ENCODE measurements at places on chromosomes 1 and 21.

DNA sequence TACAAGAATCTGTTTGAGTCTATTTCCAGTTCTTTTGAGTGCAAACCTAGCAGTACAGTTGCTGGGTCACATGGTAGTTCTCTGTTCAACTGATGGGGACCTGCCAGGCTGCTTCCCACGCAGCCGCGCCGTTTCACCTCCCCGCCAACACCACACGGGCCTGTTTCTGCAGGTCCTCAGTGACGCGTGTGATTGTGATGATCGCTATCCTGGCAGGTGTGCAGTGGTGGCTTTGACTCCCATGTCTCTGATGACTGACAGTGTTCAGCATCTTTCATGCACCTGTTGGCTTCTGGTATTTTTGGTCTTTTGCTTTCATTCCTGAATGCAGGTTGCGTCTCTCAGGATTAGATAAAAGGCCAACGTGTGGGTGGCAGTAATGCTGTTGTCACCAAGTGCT lies 41.6 kb downstream of the FAAP20 start:
- no peak for DNase-seq

GRCh38 chr1:98700228-98700627 lies 38.7 kb downstream of the SNX7 start:
- DNase-seq, result peak; percentile 35

DNA sequence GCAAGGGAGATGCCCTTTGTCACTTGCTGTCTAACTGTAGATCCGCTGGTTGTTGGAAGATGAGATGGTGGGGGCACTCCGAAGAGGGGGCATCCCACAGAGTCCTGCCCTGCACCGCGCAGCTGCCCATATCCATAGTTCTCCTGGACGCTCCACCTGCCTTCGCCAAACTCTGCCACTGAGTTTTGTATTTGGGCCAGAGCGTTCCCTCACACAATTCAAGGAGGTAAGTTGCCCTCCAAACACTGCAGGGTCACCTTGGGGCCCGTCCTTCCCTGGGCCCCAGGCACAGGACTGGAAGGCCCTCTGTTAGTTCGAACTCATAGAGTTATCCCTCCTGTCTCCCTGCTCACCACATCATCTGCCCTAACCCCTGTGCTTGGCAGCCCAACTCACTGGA lies 22.1 kb downstream of the HYI start:
- no peak for DNase-seq

DNA sequence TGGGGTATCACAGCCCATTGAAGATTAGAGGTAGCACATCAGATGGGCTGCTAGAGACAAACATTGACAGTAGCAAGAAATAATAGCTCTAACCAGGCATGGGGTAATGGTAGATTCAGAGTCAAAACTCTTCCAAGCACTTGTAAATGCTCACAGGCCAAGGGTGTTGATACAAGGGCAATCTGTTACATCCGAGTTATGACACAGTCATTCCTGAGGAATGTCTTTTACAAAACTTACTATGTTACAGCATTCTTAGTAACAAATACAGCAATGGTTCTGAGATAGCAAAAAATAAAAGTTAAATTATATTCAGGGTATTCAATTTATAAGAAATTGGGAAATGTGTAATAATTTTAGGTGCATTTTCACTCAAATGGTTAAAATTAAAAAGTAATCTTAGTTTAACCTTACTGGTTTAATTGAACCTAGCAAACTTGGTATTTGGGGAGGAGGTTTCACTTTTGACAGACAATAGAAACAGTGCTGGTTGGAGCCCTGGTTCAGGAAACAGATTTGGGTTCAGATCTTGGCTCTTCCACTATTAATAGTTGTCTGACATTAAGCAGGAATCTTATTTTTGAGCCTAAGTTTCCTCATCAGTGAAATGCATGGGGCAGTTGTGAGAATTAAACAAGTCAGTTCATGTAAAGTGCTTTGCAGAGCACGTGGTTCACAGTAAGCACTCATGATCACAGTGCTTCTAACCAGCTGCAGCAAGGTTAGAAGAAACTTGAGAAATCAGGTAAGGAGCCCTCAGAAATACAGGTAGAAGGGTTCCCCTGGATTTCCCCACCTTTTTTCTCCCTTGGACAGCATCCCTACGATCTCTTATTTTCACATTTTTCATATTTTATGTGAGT lies 4.4 kb downstream of the ST3GAL3 start:
- DNase-seq, result peak; percentile 88

DNA sequence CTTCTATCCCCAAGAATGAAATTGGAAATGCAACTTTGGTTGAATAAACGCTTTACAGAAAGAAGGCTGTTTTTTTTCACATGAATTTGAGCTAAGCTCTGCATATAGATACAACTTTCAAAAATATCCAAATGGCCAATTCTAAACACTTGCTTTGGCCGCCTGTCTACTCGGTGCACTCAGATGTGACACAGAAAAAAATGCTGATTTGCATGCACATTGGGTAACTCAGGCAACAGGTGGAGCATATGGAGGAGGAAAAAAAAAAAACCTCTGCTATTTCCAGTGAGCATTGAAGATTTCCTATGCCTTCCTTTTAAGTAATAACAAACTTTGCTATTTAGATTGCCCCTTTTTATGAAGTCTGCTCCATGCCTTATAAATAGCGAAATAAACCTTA lies 262.5 kb downstream of the GRIK1 start:
- no peak for DNase-seq

- DNase-seq, result no peak
These were observed 58.6 kb downstream of the XCL1 start for GRCh38 chr1:168634951-168635532.

Data from EH (cell line).